Glomerular endothelial cell (primary cell): ENCODE measurements at places on chromosomes 12 and 14. TPM values are rescaled to one million over a fixed set of nuclear protein-coding genes. Genes with fewer than 3 reads are reported as not detected.

Gene BICDL1
- 0.70 TPM in 1 of 2 replicates, not detected in the other for total RNA-seq

Gene GALNT9
- 0.35 TPM in 1 of 2 replicates, not detected in the other for total RNA-seq

Gene KLHL33
- total RNA-seq = not detected in 2 replicates

Gene RPL36AL
- 203 and 224 TPM in 2 replicates for total RNA-seq

Gene FKBP4
- total RNA-seq = 33.6 and 34.9 TPM in 2 replicates

Gene ERP27
- total RNA-seq = not detected in 2 replicates

Gene PRB2
- not detected in 2 replicates for total RNA-seq

Gene OR6C2
- not detected in 2 replicates for total RNA-seq

Gene NRL
- total RNA-seq = 0.70 and 4.9 TPM in 2 replicates

Gene PAWR
- 28.2 and 65.0 TPM in 2 replicates for total RNA-seq

Gene DPY19L2
- total RNA-seq = 3.3 and 3.5 TPM in 2 replicates

Gene GPHB5
- not detected in 2 replicates for total RNA-seq

Gene RPS6KL1
- total RNA-seq = 18.6 and 25.7 TPM in 2 replicates

Gene USP44
- total RNA-seq = 0.41 and 0.73 TPM in 2 replicates

Gene CLECL1
- total RNA-seq = not detected in 2 replicates

Gene GLIPR1L2
- total RNA-seq = 0.23 TPM in 1 of 2 replicates, not detected in the other

Gene GPR137C
- 0.63 and 2.1 TPM in 2 replicates for total RNA-seq

Gene JAG2
- total RNA-seq = 59.0 and 123 TPM in 2 replicates

Gene CELA1
- not detected in 2 replicates for total RNA-seq
